ENCODE measurements at places on chromosomes 6 and 20. TPM values are rescaled to one million over a fixed set of nuclear protein-coding genes. Genes with fewer than 3 reads are reported as not detected.

DNA sequence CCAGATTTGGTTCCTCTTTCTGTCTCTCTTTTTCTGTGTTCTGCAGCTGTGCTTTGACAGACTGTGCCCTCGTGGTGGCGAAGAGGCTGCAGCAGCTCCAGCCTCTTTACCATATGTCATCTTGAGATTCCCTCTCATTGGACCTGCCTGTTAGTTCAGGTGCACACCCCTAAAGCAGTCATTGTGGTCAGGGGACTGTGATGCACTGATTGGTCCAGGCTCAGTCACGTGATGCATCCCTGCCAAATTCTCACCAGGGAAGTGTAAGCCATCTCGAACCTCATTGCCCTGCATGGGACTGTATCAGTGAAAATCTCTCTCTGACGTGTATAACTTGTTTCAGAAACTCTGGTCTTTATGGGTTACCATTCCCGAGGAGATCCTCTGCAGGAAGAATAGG lies 160.3 kb downstream of the EYA2 start:
- no peak for DNase-seq

DNA sequence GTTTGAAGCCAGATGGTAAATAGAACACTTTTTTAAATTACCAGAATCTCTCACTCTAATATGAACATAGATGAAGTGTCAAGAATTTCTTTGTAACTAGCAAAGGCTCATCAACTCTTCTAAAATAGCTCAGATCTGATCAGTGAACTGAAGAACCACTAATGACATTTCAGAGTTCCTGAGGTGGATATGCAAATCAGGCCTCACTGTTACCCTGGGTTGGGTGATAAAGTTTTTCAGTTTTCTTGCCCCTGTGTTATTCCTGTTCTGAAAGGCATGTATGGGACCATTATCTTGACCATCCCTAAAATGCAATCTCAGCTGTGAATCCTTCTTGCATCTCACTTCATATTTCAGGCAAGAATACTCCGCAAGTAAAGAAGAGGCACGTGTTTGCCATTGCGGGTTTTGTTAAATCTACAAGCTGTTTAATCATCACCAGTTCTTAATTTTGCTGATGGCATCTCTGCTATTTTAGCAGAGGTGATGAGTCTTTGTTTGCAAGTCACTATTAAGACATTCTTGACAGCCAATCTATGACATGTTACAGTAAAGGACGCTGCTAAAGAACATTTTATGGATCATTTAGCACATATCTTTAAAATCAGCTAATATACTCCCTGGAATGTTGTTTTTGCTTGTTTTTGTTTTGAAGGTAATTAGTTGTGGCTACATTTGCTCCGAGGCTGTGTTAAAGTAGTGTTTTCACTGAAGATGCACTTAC lies 47.9 kb downstream of the KHDC1L start:
- no peak for DNase-seq

DNA sequence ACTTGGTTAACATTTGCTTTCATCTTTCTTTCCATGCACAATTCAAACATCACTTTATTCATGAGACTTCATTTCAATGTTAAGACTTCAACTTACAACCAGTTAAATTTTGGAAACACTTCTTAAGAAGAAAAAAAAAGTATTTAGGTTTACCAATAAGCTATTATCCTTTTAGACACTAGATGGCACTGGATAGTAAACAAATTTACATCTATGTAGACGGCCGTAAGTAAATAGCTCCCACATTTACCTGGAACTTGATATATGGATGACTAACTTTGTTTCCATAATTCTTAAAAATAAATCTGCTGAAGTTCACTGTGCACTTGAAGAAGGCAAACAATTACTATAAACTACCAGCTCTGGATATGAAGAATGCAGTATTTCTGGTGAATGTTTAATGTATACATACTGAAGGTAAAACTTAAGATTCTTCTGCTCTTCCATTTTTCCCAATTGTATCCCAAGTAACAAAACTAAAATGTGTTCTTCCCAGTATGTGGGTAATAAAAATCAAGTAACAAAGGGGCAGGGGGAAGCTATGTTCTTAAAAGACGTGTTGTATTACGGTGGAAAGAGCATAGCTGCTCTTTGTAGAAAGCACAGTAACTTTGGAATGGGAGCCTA lies 130.6 kb upstream of the C6orf118 start:
- DNase-seq, result no peak

DNA sequence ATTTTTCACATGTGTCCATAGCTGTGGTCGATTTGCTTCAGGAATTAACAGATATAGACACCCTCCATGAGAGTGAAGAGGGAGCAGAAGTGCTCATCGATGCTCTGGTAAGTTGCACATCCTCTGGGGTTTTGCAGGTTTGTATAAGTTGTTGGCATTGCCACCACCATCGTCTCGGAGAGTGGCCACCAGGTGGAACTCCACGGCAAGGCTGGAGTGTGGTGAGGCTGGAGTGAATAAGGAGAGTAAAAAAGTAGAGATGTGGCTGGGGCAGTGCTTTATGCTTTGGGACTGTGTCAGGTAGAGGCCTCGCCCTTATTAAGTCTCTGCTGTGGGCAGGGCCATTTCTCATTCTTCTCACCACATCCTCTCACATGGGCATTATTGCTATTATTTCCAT lies 63.7 kb downstream of the CTNNBL1 start:
- no peak for DNase-seq

GRCh38 chr6:137989664-137990063 lies 117.6 kb downstream of the PERP start:
- DNase-seq, result no peak

BEND6 gene
- total RNA-seq, result 60.5 TPM

GRCh38 chr6:8005136-8005535 lies 59.1 kb downstream of the BLOC1S5 start:
- no peak for DNase-seq

CFAP61 gene
- total RNA-seq, result 11.4 TPM

DNA sequence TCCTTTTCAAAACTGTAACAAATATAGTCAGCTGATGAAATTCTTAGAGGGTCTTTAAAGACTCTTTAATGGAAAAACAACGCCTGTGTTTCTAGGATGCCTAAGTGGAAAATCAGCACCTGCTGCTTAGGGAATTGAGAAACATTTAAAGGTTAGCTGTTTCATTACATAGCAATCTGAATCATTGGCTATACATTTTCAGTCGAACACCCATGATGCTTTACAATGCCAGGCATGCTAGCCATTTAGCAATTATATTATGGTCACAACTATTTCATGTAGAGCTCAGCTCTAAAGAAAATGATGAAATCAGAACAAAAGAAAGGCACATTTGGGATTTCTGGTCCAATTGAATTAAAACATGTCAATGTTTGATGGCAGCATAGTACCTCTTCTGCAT lies 270.3 kb upstream of the SYNCRIP start:
- DNase-seq, result no peak

DNA sequence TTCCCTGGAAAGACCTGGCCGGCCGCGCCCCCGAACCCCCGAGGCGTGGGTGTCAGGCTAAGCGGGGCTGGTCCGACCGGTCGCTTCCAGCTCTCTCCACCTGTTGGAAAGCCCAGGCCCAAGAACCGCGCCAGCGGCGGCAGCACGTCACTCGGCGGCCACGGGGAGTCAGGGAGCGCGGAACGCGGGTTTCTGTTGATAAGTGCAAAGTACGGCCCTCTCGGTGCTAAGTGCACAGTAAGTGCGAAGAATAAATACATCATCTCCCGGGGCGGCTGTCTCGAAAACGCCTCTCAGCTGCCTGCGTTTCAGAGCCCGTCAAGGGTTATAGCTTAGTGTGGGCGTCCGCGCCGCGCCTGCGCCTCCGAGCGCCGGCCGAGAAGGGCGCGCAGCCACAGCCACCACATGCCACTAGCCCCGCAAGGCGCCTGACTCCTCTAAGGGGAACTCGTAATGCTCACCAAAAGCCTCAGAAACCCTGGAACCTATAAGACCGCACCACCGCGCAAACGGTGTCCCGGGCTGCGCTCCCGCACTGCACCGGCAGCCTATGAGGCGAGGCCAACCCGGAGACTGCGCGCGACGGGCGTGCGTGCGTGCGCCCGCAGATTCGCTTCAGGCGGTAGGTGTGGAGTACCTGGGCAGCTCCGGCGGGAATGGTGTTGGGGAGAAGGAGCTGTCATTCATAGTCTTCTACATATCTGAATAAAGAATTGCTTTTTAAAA lies 9.2 kb upstream of the TBX18 start:
- no peak for DNase-seq

GRCh38 chr6:63565727-63566596 lies 6.3 kb upstream of the LOC128125822 start:
- DNase-seq, result no peak

CNR1 gene
- 49.8 TPM for total RNA-seq

DNA sequence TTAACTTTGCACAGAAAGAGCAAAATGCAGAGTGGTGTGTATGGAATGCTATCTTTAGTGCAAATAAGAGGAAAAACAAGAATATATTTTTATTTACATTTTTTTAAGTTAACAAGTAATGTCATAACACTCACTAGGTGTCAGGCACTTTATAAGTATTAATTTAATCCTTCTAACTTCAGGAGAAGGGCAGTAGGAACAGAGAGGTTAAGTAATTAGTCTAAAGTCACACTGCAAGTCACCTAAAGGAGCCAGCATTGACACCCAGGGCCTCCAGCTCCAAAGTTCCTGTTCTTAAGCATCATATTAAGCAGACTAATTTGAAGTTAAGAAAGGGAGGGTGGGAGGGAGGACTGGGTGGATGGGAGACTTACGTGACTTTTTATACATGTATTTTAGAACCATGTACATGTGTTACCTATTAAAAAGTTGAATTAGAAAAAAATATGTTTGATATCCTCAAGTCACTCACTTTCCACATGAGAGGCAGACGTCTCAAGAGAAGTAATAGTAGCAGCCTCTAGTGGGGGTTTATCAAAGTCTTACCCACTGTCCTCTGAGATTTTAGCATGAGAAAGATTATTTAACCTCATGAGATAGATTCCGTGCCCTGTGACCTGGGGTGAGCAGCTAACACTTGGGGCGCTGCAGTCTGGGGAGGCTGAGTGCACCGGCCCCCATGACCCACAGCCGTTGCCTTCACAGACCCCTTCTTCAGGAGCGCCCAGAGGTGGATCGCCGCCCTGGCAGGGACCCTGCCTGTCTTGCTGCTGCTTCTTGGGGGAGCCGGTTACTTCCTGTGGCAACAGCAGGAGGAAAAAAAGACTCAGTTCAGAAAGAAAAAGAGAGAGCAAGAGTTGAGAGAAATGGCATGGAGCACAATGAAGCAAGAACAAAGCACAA lies 7.0 kb downstream of the BTN3A1 start:
- no peak for DNase-seq

GRCh38 chr6:150978624-150979023 lies 113.1 kb downstream of the MTHFD1L start:
- DNase-seq, result no peak

Data from dorsolateral prefrontal cortex (tissue), 122 donors.